ENCODE measurements at places on chromosomes 7 and 10.

GRCh38 chr7:100446040-100446439 lies 9.7 kb upstream of the PPP1R35 start:
- DNase-seq: no peak

DNA sequence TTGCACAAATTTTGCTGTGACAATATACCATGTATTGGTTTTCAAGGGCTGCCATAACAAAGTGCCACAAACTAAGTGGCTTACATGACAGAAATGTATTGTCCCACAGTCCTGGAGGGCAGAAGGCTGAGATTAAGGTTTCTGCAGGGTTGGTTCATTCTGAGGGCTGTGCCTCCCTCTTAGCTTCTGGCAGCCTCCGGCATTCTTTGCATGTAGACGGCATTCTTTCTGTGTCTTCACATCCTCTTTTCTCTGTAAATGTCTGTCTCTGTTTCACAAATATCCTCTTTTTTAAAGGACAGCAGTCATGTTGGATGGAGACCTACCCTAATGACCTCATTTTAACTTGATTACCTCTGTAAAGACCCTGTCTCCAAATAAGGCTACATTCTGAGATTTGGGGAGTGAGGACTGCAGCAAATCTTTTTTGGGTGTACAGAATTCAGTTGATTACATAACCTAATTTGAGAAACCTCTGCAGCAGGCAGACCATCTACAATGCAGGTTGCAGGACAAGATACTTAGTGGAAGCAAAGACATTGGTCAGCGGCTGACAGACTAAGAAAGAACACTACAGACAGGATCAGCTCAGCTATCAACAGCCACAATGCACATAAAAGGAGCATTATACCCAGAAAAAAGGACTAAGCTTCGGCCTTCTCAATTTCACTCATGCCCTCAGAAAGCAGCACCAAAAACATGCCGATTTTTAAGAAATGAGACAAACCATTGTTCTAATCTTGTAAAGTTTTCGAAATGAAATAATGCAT lies 84.6 kb upstream of the FAM3C start:
- no peak for DNase-seq

GRCh38 chr7:142807855-142808460 lies 37.2 kb downstream of the PRSS2 start:
- no peak for DNase-seq

- no peak for DNase-seq
These were observed 1.1 kb downstream of the CCDC126 start for GRCh38 chr7:23598296-23598695.

- no peak for DNase-seq
These were observed 4.9 kb downstream of the TMEM270 start for GRCh38 chr7:73865738-73866445.

DNA sequence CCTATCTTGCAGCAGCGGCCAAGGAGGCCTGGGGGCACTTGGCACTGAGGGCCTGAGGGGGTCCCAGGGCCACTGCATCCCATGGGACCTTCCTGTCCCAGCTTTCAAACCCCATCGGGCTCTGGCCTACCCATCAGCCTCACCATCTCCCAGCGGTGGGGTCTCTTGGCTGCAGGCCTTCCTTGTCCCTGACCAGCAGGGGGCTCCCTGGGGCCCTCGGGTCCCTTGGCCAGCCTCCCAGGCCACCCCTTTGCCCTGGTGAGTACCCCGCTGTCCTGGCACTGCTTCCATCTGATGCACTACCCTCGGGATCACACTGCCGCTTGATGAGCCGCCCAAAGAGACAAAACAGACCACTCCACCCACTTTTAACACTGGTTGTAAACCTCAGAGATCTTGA lies 43.5 kb downstream of the YKT6 start:
- no peak for DNase-seq

DNA sequence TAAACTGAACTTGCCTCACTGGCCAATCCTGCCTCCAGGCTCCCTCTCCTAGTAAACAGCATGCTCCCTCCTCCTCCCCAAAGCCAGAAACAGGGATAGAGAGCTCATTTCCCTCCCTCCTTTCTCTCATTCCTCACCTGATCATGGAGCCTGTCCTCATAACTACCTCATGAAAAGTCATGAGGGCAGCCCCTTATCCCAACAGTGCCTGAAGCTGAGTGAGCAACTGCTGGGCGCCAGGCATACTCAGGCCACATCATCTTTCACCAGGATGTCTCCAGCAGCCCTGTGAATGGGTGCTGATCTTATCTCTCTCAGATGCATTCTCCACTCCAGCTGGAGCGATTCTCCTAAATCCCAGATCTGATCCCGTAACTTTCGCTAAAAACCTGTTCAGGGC lies 307.2 kb downstream of the PRPF18 start:
- DNase-seq: no peak

GRCh38 chr7:7996568-7996967 lies 28.0 kb downstream of the GLCCI1 start:
- no peak for DNase-seq

GRCh38 chr10:68988530-68989316 lies at the start of gene KIFBP:
Gene KIFBP, plus strand, starts transcription at chr10:68988803. Its CDS starts 30 bp downstream, at chr10:68988833.
- peak; percentile 45 for DNase-seq

DNA sequence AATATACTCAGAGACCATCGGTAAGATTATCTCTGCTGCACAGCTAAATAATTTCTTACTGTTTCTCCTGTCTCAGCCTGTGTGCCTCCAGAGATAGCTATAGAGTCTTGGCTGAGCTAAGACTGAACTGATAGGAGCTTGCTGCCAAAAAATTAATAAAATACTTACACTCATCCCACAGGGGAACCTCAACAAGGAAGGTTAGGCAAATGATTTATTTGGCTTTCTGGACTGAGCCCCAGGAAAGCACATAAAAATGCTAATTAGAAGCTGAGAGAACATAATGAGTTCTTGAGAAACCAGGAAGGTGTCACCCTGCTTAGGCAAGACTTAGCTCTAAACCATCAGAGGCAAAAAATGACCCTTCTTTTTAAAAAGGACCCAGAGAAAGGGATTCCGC lies 534.5 kb downstream of the TNS3 start:
- DNase-seq: no peak

All from stimulated activated CD8-positive, alpha-beta memory T cell treated with anti-CD3 and anti-CD28 coated beads, Interleukin-7, amount 100 ng/mL, for 1 hour (primary cell).